Stimulated activated CD4-positive, alpha-beta T cell treated with anti-CD3 and anti-CD28 coated beads, Interleukin-1b, Interleukin-23, amount 100 ng/mL, for 4 hours (primary cell): ENCODE measurements at places on chromosomes 1 and 21.

- DNase-seq: no peak
These were observed 131.2 kb downstream of the AK5 start for GRCh38 chr1:77412820-77413530.

GRCh38 chr1:50527249-50527986, 104.2 kb upstream of the DMRTA2 start:
- no peak for DNase-seq

- no peak for DNase-seq
These were observed 2.5 kb upstream of the PCBP3 start for GRCh38 chr21:45640888-45641479.

DNA sequence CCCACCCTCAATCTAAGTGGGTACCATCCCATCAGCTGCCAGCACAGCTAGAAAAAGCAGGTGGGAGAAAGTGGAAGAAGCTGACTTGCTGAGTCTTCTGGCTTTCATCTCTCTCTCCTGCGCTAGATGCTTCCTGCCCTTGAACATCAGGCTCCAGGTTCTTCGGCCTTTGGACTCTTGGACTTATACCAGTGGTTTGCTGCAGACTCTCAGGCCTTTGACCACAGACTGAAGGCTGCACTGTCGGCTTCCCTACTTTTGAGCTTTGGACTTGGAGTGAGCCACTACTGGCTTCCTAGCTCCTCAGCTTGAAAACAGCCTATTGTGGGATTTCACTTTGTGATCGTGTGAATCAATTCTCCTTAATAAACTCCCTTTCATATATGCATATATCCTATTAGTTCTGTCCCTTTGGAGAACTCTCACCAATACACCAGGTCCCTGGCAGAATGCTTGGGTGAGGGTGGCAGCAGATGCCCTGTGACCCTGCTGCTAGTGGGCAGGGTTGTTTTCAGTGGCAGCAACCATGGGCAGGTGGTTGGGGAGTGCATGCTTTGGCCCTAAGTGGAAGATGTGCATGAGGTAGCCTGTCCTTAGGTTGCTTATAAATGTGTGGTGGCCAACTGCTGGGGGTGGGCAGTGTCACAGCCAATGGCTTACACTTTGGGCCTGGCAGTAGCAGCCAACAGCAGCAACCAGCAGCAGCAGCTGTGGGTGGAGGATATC, 10.8 kb upstream of the ADAM30 start:
- no peak for DNase-seq

GRCh38 chr1:24505816-24506215, 3.2 kb downstream of the RCAN3 start:
- DNase-seq: no peak

GRCh38 chr1:22262583-22262982, 119.7 kb upstream of the WNT4 start:
- DNase-seq: no peak

- DNase-seq: no peak
These were observed 50.7 kb downstream of the WNT9A start for GRCh38 chr1:227896710-227897655.

- no peak for DNase-seq
These were observed 7.3 kb upstream of the CMPK1 start for GRCh38 chr1:47326271-47326670.

DNA sequence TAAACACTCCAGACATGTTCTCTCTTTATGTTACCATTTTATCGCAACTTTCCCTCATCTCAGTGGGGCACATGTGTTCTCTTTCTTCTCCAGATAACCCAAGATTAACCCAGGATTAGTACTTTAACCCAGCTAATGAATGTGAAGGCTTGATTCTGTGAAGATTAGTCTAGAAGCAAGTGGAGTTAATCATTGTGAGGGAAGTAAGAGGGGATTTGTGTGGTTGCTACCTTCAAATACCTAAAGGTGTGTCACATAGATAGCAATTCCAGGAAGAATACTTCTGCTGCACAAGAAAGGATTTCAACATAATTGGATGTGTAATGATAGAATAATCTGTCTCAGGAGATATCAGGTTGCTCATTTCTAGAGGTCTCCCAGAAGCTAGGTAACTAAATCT, 327.1 kb downstream of the PBX1 start:
- no peak for DNase-seq

DNA sequence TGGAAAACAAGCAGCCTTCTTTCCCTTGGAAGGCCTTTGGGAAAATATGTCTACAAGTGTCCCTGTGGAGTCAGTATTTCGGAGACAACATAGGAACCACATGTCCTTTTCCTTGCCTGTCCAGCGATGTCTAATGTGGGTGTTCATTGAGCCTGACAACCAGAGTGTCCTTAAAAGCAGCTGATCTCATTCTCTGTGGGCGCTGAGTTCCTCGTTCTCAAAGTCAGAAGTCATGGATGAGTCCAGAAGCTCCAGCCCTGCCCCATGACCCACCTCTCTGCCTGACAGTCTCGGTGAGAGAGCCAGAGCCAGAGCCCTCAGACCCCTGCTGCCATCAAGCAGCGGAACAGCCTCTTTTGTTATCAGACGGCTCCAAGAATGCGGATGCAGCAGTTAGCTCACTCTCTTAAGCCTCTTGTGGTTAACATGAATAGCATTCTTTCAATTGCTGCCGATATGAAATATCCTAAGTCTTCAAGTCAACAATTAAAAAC, 329.2 kb downstream of the TGFB2 start:
- no peak for DNase-seq

DNA sequence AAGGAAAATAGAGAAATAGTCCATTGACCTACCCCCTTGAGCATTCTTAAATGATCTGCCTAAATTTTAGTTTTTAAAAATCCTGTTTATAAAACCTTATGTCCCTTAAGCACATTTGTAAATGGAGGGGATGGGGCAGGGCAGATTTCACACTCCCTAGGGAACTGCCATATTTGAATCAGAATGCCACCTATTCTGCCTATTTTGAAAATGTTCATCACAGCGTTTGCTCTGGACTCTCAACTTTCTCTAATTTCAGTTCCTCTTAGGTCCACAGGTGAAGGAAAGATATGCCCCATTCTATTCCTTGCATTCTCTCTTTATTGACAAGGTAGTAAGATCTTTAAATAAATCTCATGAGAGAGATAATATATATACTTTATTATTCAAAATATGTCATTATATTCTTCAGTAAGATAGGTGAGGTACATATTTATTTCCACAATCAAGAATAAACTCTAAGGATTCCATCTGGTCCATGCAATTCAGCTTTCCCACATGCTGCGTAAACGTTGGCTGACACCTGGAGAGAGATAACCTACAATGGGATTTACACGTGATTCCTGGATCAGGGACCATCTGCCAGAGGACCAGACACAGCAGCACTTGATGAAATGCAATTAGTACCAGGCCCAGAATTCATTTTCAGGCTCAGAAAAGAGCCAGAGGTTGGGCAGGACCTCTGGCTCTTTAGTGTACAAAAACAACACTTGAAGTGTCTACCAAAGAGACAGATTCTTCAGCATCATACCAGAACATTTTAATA, 1.2 kb upstream of the LPGAT1 start:
- DNase-seq: no peak

DNA sequence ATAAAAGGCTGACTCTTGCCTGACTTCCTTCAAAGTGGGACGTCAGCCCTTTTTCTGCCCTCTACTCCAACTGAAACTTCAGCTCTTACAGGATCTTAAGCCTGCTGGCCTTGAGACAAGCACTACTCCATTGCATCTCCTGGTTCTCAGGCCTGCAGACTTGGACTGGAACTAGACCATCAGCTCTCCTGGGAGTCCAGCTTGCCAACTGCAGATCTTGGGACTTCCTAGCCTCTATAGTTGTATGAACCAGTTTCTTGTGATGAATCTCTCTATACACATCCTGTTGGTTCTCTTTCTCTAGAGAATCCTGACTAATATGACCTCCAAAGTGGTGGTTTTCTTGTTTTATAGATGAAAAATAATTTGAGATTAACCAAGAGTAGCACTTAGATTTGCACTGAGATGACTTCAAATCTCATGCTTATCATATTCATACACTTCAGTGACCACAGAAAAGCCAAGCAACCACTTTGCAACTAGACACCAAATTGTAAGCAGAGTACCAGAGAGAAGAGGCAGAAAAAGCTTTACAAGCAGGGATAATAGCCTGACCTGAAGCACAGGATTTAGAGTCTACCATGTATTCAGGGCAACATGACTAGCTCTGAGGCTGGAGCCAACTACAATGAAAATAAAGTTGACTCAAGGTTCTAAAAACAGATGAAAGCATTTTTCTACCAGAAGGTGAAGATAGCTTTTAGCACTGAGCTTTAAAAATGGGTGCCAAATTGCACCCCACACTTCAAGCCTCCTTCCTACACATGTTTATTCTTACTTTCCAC, 661.3 kb upstream of the USP24 start:
- DNase-seq: no peak

GRCh38 chr1:241717975-241718374, 65.9 kb downstream of the WDR64 start:
- DNase-seq: no peak

GRCh38 chr1:155082301-155083051, 3.8 kb downstream of the EFNA3 start:
- DNase-seq: no peak

DNA sequence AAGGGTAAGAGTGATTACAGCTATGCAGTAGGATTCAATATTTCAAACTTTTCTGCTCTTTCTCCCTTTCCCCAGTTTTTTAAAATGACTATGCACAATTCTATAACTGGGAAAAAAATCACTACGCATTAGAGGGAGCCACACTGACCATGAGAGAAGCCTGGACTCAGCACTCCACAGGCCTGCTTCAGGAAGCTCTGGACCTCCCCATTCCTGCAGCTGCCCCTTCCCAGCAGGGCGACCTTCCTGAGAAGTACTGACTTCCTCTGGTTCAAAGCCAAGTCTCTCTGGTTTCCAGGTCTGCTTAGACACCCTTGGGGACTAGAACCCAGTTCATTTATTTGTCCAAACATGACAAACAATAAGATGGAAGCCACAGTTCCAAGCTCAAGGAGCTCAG, 42.0 kb upstream of the CLSTN1 start:
- DNase-seq: no peak

DNA sequence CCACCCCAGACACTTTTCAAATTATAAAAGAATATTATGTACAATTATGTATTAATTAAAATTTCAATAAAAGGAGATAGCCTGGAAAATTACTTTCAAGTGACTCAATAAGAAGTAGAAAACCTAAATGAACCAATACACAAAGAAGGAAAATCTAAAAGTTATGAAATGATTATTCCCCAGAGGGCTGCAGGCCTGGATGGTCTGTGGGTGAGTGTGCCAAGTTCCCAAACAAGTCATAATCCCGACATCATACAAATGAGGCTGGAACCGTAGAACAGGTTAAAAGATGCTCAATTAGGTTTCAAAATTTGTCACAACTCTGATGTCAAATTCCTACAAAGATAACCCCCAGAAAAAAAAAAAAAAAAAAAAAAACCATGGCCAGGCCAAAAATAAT, 12.7 kb downstream of the SPATC1L start:
- DNase-seq: no peak

DNA sequence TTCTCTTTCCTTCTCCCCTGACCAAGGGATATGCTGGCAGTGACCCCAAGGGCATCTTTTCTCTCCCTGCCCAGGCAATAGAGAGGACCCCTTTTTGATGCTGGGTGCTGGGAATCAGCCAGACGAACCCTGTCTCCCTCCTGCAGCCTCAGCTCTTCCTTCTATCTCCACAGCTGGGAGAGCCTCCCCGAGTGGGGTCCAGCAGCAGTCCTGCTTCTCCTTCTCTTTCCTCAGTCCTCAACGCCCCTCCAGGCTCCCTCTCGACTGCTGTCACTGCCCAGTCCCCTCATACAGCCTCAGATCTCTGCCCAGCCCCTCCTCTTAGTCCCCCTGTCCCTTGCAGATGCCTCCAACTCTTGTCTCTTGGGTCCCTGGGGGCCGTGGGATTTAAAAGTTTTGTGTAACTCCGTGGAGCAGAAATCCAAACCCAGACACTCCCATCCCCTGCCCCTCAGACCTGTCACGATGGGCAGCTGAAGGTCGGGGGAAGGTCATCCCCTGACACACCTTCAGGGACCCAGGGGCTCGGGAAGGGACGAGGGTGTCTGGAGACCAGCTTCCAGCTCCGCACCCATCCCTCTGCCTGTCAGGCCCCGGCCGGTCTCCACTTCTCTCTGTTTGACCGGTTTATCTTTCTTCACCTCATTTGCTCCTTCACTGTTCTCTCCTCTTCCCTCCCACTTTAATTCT, 5.8 kb upstream of the ETV3L start:
- DNase-seq: no peak

DNA sequence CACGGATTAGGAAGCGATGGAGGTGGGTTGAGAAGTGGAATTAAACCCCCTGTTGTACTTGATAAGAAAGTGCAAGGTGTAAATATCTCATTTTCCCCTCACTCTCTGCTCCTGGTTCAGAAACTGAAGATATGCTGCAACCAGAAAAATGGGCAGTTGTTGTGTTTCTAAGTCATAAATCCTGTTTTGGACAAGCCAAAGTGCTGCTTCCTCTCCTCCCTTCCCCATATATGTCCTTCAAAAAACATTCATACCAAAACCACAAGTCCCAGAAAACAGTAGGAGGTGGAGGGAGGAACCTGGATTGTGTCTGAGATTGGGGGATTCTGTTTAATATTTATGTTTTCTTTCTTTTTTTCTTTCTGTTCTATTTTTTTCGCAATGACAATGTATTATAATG, 13.6 kb upstream of the ZNF362 start:
- no peak for DNase-seq

GRCh38 chr1:97254731-97255463, 533.3 kb downstream of the PTBP2 start:
- DNase-seq: no peak

GRCh38 chr1:183810121-183810520, 5.2 kb downstream of the RGL1 start:
- DNase-seq: no peak

DNA sequence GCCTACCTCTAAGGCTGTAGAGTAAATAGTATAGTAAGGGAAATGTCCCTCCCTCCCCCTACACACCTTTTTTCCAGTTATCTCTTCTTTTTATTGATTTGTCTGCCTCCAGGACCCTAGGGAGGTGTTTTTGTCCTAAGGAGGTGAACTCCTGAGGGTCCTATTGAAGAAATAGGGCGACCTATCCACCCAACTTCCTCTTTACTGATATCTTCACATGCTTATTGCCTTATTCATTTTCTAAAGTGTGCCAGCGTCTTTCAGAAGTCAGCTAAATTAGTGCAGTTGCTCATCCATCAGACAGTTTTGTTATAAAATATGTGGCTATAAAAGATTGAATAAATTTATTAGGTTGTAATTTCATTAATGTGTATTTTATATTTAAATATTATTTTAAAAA, 5.9 kb downstream of the BACH1 start:
- DNase-seq: no peak

DNA sequence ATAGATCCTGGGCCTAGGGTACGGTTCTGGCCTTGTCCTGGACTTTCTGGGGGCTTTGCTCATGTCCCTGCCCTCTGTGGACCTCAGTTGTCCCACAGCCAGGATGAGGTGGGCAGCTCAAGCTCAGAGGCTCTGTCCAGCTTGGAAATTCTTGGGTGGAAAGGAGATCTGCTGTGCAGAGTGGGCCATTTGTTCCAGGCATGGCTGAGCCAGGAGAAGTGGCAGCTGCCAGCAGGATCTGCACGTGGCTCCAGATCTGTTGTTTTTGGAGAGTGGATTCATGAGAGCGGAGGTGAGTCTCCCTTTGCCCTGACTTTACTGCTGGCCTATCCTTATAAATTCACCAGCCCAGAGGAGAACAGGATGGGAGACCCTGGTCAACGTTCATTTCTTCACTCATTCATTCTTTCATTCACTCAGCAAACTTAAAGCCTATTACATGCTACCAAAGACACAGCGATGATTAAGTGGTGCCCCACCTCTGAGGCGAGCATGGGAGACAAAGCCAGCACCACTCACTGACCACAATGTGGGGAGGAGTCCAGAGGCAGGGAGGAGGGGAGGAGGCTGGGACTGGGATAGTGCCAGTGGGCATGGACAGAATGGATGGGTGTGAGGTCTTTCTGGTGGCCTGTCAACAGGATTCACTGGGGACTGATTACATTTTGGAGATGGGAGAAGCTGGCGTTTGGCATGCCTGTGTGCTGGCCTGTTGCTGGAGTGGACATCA, 205.1 kb downstream of the TRABD2B start:
- DNase-seq: no peak
